Stimulated activated CD4-positive, alpha-beta T cell treated with anti-CD3 and anti-CD28 coated beads, Interleukin-4, amount 100 ng/mL, for 1 hour (primary cell): ENCODE measurements at places on chromosomes 12 and 14.

GRCh38 chr12:99498756-99499155 lies 148.8 kb upstream of the GARIN6 start:
- DNase-seq, result no peak

GRCh38 chr14:61262082-61262481 lies 19.1 kb downstream of the TMEM30B start:
- no peak for DNase-seq

GRCh38 chr14:22579236-22579635 lies 9.8 kb downstream of the DAD1 start:
- no peak for DNase-seq

- DNase-seq, result no peak
These were observed 56.0 kb upstream of the HSPB8 start for GRCh38 chr12:119122751-119123150.

- DNase-seq, result no peak
These were observed 1244.9 kb upstream of the SEL1L start for GRCh38 chr14:82778601-82779000.

- no peak for DNase-seq
These were observed 11.2 kb downstream of the TTC9 start for GRCh38 chr14:70652871-70653270.

GRCh38 chr14:81686512-81686911 lies 152.9 kb upstream of the SEL1L start:
- no peak for DNase-seq

- DNase-seq, result no peak
These were observed 3.6 kb downstream of the WNT1 start for GRCh38 chr12:48981757-48982157.

- DNase-seq, result no peak
These were observed 11.6 kb downstream of the VRK1 start for GRCh38 chr14:96808619-96809406.

DNA sequence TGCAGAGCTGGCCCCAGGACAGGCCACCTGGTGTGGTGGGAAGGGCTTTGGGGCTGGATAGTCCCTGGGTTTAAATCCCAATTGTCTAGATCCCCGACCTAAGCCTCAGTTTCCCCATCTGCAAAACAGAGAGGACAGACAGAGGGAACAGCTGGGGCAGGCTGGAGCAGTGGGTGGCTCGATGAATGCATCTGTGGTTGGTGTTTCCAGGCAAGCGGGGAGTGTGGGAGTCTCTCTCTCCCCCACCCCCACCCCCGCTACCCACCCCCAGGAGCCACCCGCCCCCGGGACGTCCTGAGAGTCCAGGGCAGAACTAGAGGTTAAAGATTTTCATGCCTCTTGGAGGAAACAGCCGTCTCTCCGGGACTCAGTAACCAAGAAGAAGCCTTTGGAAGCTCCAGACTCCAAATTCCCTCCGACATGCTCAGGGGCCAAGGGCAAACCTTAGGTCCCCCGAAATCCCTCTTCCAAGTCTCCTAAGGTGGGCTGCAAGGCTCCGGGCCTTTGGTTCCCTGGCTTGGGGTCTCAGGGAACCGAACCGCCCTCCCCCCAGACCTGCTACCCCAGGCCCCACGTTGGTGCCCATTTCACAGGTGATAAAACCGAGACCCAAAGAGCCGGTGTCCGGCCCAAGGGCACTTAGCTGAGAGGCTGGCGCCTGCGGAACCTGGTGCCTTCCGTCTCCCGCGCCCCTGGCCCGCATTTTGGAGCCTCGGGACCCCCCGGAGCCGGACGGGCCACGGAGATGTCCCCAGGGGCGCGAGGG lies 474 bp downstream of the TRPV4 start:
- no peak for DNase-seq

GRCh38 chr12:39581592-39581991 lies 38.0 kb downstream of the ABCD2 start:
- DNase-seq, result no peak

DNA sequence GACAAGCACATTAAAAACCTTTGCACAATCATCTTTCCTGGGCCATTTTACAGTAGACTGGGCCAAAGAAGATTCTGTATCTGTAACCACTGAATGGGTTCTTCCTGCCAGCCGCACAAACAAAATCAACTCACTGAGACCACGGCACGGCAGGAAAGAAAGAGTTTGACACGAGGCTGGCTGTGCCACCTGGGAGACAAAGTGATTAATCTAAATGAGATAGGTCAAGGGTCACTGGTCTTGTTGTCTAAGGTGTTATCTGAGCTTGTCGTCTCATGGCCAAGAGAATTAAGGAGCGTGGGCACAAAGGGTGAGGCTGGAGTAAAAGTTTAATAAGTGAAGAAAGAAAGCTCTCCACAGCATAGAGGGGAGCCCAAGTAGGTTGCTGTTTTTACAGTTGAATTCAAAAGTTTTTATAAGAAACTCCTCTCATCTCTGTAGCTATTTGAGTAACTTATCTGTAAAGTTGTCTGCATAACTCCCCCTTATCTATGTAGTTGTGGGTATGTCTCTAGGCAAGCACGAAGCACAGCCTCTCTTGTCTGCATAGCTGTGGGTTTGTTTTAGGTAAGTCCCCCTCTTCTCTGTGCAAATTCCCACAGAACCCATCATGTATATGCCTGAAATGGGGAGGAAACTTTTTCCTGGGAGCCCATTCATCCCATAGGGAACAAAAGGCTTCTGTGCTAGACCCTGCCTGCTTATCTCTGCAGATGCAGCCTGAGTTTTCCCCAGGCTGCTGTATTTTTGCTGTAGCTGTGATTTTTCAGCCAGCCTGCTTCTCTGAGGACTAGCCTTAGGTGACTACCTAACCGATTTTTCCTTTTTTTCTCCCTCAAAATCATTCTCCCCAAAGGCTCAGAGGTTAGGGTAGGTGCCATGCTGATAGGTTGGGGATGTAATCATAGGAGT lies 1314.6 kb upstream of the TMEM132C start:
- DNase-seq, result no peak
